ENCODE measurements at places on chromosomes 7 and 10. TPM values are rescaled to one million over a fixed set of nuclear protein-coding genes. Genes with fewer than 3 reads are reported as not detected.

DNA sequence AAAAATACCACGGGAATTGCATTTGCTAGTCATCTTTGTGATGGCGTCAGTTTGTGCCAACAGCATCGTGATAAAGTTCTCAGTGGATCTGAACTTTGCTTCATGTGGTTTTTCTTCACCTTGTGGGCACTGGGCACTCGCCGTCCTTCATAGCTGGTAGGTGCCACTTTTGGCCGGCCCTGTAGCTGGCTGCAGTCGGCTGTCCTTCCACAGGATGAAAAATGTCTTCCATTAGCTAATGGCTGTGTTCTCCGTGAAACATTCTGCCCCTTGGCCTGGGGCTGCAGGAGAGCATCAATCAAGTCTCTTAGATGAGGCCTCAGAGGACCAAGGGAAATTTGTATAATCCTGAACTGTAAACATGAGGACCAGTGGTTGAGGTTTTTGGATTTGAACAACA lies 145.3 kb downstream of the DYNC1I1 start:
- no peak for DNase-seq

DNA sequence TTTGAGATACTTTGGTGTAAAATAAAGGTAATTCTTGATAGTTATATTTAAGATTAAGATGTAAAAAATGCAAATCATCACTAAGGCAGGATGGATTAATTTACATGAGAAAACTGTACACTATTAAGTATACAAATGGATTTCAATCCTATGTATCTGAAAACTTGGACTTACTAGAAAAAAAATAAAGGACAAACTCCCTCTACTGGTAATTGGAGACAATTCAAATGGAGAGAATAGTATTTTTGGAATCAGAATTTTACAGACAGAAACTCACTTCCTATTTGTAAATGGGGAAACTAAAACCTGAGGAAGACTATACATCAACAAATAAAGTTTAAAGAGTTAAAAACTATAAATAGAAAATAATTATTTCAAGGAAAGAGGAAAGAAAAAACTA lies 62.6 kb downstream of the CUL2 start:
- DNase-seq = no peak

GRCh38 chr10:90813594-90814365 lies 44.1 kb downstream of the HTR7 start:
- no peak for DNase-seq

DNA sequence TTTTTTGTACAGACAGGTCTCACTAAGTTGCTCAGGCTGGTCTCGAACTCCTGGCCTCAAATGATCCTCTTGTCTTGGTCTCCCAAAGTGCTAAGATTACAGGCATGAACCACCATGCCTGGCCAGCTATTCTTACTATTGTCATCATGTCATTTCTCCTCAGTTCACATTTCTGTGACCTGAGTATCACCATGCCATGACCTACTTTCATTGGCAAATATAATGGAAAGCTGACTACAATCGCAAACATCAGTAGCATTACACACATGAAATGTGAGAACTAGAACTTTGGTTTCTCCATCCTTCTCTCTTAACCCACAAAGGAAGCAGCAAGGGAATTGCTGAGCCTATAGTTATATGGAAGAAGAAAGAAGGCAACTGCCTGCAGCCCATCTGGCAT lies 26.0 kb upstream of the WIPF3 start:
- no peak for DNase-seq

The LIPN gene
- not detected for total RNA-seq

DNA sequence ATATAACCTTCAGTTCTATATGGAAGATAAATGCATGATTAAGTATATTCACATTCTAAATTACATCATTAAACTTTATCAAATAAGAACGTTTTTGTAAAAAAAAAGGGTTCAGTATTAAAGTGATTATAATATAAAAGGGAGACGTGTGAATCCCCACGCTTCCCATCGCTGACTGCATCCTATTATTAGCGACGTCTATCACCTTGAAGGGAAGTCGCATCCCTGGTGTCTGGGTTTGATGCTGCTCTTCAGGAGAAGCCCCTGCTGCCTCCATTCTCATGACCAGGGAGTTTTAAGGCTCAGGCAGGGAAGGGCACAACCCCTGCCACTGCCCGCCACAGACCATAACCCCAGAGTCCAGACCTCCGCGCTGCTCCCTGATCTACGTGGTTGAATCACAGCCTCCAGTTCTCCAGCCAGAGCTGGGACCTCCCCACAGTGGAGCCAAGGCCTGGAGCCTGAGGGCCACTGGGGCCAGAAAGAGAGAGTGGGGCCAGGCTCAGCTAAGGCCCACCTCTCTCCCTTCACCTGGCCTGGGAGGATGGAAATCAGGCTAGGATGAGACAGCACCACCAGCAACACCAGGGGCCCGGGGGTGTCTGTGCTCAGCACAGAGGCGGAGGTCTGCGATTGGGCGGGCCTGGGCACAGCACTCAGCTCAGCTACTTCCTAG lies 130.6 kb downstream of the TCERG1L start:
- DNase-seq = no peak

- no peak for DNase-seq
Measured at GRCh38 chr7:151017370-151017952, 6.8 kb downstream of the ATG9B start.

- no peak for DNase-seq
Measured at GRCh38 chr7:39321909-39322498, 244.2 kb upstream of the YAE1 start.

DNA sequence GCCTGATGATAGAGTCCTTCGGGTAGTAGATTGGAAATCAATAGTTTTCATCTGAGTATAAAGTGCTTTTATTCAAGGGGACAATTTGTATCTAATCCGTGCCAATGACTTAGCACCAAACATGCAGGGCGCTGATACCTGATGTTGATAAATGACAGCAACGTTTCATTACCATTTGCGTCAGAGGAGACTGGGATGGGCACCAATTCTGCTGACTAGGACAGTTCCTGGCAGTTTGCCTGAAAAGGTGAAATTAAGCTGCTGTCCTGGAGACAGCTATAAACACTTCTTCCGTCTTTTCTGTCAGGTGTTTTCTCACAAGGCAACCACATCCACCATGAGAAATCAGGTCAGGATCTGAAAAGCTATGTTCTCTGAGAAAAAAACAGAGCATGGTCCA lies 1136.4 kb downstream of the TYW1 start:
- no peak for DNase-seq

Data from WTC11 (cell line).